ENCODE measurements at places on chromosomes 4 and X. TPM values are rescaled to one million over a fixed set of nuclear protein-coding genes. Genes with fewer than 3 reads are reported as not detected.

DNA sequence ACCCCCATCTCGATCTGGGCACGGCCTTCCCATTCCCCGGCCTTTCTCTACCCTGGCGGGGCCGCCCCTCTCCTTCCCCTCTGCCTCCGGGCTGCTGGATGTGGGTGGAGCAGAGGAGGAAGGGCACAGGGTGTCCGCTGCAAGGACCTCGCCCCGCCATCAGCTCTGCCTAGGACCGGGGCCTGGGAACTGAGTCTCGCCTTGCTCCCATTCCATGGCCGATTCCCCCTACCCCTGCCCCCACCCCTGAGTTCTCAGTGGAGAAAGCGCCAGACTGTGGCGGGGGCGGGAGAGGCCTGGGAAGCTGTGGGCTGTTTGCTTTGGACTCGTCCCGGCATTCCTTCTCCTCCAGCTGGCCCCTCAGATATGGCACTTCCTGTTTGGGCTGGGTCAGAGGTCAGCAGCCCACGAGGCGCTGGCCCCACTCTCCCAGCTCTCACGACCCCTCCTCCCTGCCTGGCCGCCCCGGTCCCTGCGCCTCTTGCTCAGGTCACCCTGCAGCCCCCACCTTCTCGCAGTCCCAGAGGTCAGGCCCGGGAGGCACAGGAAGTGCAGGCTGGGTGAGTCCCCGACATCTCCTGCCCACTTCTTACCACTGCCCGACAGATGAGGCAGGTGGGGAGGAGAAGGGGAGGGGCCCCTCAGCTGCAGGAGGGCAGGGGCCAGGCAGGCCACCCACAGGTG, 6.4 kb upstream of the BGN start:
- no peaks in the 10 kb centered on the region for H3K36me3 ChIP-seq
- DNase-seq: no peak
- no peaks in the 10 kb centered on the region for H3K27me3 ChIP-seq
- H3K4me3 ChIP-seq: no peak overlapping the region
- 0 out of 2 replicates have a peak, but pooled peaks cover 3% of the 10 kb centered on the region for H3K4me1 ChIP-seq
- H3K27ac ChIP-seq: no peak overlapping the region

Gene CXCL11
- total RNA-seq: not detected

Gene FAM241A
- total RNA-seq: 2.1 TPM

- H3K4me3 ChIP-seq: no peak overlapping the region
- no peaks in the 10 kb centered on the region for H3K4me1 ChIP-seq
- no peaks in the 10 kb centered on the region for H3K27me3 ChIP-seq
- no peak for DNase-seq
- no peak overlapping the region for H3K27ac ChIP-seq
- no peaks in the 10 kb centered on the region for H3K36me3 ChIP-seq
Measured at GRCh38 chrX:44234116-44234515, 109.4 kb downstream of the EFHC2 start.

DNA sequence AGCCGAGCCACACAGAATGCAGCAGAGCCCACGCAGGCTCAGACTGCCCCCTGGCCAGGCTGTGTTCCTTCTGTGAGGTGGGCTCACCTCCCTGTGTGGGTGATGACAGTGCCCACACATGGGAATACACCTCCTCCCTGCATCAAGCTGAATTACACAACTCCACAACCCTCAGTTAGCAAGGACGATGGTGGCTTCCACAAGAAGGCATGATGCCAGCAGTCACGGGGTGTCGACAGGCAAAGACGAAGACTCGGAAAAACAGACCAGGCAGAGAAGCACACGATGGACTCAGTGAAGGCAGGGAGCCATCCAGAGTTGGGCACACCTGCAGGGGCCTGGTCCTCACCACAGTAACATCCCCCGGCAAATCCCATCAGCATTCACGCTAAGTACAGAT, 12.1 kb downstream of the LETM1 start:
- no peak overlapping the region for H3K4me3 ChIP-seq
- H3K36me3 ChIP-seq: no peaks in the 10 kb centered on the region
- no peaks in the 10 kb centered on the region for H3K27me3 ChIP-seq
- H3K27ac ChIP-seq: no peak overlapping the region

Gene ABCG2
- 11.9 TPM for total RNA-seq

DNA sequence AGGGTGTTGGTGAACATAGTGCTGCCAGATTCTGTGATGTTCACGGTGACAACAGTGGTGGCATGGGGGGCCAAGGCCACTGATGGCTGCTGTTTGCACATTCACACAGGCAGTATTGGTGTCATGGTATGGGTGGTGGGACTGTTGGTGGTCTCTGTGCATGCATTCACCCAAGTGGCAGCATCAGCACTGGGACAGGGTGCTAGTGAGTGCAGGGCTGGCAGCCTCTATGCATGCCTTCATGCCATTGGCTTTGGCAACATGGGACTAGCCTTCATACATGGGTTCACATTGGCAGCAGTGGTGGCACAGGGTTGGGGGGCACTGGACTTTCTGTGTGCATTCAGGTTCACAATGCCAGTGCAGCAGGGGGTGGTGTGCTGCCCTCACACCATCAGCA, 489.7 kb upstream of the FGF16 start:
- no peak for DNase-seq
- no peak overlapping the region for H3K4me3 ChIP-seq
- H3K36me3 ChIP-seq: no peaks in the 10 kb centered on the region
- no peaks in the 10 kb centered on the region for H3K27me3 ChIP-seq

DNA sequence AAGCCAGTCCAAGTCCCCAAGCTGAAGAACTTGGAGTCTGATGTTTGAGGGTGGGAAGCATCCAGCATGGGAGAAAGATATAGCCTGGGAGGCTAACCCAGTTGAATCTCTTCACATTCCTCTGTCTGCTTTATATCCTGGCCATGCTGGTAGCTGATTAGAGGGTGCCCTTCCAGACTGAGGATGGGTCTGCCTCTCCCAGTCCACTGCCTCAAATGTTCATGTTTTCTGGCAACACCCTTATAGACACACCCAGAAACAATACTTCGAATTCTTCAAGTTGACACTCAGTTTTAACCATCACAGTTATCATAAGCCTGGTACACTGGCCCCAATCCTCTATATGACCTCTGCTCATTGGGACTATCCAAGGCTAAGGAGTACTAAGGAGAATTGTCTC, 124.1 kb upstream of the WDR1 start:
- no peak overlapping the region for H3K4me3 ChIP-seq
- H3K27me3 ChIP-seq: no peaks in the 10 kb centered on the region
- DNase-seq: no peak
- no peaks in the 10 kb centered on the region for H3K4me1 ChIP-seq
- H3K27ac ChIP-seq: no peak overlapping the region

All from SJSA1 (cell line).